Esophagus squamous epithelium (tissue), 5 donors: ENCODE measurements at places on chromosomes 5 and 9.

DNA sequence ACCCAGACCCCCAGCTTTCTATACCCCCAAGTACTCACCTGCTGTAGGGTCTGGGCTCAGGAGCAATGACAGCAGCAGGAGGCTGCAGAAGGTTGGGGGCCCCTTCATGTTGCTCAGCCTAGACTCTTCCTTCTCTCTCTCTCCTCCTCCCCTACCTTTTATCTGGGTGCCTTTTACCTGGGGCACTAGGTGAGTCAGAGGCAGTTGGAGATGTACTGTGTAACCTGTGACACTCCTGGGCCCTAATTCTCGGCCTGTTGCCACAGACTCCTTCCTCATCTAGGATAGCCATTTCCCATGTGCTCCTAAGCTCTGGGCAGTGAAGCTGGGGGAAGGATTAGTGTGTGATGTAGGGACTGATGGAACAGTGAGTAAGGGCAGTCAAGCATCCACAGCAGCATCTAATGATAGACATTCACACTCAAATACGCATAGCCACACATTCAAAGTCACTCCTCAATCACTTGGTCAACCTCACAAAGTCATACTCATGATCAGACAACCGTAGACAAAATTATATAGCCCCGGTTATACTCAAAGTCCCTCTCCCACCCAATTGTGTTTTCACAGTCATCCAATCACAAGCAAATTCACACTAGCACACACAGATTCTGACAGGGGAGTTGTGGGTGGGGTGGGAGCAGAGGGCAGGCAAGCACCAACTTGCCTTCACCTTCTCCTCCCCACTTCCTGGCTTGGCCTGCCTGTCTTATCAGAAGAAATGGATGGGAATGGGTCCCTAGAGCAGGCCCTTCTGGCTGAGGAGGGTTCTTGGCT, at the start of gene CCL27:
CCL27 (minus strand) TSS at position 132 of the 777 bp plus-strand sequence; CDS start at position 108, 24 bp downstream.
- H3K4me1 ChIP-seq = peaks cover 20% of the 10 kb centered on the region
- H3K36me3 ChIP-seq = no peaks in the 10 kb centered on the region
- DNase-seq = no peak
- H3K4me3 ChIP-seq = no peak within 1 kb of the TSS
- no peak within 1 kb of the TSS for H3K27ac ChIP-seq

GRCh38 chr5:2007878-2008501, 125.3 kb upstream of the IRX4 start:
- H3K27ac ChIP-seq = peak overlapping the region; percentile 54
- H3K4me1 ChIP-seq = peaks cover 4% of the 10 kb centered on the region
- H3K4me3 ChIP-seq = peak overlapping the region; percentile 21
- no peaks in the 10 kb centered on the region for H3K36me3 ChIP-seq
- DNase-seq = no peak

DNA sequence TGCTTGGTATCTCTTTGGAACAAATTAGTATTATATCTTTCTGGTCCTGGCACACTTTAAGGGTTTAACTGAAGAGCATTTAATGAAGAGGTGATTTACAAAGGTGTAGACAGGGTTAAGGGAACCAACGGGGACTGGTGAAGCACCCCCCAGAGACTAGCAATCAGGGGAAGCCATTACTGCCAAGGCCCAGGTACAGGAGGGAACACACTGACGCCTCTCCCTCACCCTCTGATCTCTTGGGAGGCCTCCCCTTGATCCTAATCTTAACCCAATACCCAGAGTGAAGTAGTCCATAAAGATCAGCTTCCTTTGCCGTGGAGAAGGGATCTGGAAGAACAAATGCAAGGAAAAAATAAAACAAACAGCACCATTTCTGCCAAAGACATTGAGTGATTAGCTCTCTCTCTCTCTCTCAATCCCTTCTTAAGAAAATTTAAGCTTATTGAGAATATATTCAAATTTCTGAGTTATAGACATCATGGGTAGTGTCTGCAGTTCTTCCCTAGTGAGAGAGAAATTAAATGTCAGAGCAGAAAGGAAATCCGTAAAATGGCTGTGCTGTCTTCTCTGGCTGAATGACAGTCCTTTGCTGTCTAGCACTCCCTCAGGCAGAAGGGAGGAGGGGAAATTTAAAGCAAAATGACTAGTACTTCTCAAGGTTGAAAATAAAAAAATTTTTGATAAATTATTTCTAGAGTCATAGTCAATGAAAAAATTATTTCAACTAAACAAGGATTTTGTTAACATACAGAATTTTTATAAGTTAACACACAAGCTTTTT, 20.0 kb downstream of the F2R start:
- H3K27me3 ChIP-seq = no peaks in the 10 kb centered on the region
- no peaks in the 10 kb centered on the region for H3K4me1 ChIP-seq
- H3K27ac ChIP-seq = no peak overlapping the region
- DNase-seq = no peak

DNA sequence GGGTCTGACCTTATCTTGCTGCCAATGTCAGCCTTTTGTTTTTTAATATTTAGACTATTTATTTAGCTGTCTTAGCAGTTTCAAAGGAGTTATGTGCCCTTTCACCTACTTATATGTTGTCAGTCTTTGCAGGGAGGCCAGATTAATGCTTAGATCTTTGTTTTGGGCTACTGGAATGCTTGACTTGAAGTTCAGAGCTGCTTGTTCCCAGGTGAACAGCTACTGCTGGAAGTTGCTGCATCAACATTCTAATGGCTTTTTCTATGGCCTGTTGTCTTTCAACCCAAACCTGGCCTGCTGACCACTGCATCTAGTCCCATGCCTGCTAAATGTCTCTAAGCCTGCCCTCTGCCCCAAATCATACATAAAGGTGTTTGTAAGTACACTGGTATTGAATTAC, 3.0 kb downstream of the SLC22A5 start:
- DNase-seq = no peak
- no peaks in the 10 kb centered on the region for H3K27me3 ChIP-seq
- H3K27ac ChIP-seq = no peak overlapping the region
- no peaks in the 10 kb centered on the region for H3K36me3 ChIP-seq

DNA sequence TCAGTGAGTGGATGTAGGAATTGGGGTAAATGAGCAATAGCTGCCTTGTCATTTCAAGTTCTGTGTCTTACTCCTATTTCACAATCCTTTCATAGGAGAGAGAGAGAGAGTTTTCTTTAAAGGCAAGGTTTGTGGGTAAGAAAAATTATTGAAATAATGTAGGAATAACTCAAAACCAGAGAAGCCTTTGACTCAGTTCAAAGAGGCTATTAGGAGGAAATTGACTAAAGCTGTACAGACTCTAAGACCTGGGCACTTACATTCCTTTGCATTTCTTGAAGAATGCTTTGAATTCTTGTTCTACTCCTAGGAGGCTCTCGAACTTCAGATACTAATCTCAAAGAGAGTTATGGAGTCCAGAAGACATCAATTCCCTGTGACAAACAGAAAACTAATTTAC, 257.1 kb downstream of the FBXL7 start:
- no peak for DNase-seq
- no peak overlapping the region for H3K27ac ChIP-seq
- no peaks in the 10 kb centered on the region for H3K36me3 ChIP-seq
- H3K4me3 ChIP-seq = no peak overlapping the region

DNA sequence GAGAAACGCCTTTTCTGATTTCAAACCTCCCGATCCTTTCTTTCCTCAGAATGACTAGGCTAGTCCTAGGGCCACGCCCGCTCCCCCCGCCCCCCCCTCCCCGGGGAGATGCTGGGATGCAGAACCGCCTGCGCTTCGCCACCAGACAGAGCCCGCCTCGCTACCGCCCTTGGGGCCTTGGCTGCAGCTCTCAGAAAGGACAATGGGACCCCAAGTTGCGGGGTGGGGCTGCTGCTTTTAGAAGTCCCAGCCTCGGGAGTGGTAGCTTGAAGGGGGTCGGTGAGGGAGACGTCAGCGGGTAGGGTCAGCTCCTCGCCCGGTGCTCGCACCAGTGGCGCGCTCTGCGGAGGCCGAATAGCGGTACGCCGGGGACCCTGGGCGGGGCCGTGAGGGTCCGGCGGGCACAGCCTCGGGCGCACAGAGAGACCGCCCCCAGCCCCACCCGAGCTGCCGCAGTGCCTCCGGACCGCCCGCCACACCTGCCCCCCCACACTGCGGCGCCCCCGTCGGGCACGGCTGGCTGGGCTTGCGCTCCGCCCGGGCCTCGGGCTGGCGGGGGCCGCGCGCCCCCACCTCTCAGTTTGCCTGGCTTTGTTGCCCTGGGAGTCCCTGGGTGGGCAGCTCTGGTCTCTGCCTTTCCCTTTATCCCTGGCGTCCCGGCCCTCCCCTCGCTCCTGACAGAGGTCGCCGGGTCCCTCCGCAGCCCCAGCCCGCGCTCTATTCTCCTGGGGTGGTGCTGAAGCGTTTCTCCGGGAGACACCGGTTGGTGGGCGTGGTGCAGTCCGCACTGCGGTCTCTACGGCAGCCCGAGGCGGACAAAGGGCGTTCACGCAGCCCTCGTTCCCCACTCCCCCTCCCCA, 1.2 kb downstream of the MAP1B start:
- H3K4me3 ChIP-seq = peak overlapping the region; percentile 73
- no peaks in the 10 kb centered on the region for H3K27me3 ChIP-seq
- H3K36me3 ChIP-seq = no peaks in the 10 kb centered on the region
- no peak for DNase-seq
- H3K4me1 ChIP-seq = no peaks in the 10 kb centered on the region

DNA sequence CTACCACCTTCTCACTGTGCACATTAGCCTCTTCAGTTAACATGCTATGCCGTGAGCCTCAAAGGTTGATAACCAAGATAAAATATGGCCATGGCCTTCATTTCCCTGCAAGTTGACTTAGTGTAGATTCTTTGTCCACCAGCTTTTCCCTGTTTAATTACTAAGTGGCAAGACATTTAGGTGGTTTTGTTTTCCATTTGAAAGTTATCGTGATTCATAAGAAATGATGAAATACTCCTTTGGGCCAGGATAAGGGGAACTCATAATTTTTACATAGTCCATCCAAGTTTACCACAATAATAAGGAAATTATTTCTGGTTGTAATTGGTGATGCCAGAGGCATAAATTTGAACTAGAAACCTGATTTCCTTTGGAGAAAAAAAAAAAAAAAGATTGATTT, 609.6 kb downstream of the TAF11L14 start:
- H3K4me1 ChIP-seq = no peaks in the 10 kb centered on the region
- H3K36me3 ChIP-seq = no peaks in the 10 kb centered on the region
- no peaks in the 10 kb centered on the region for H3K27me3 ChIP-seq
